BE2C (cell line): ENCODE measurements at places on chromosomes 5 and 9.

DNA sequence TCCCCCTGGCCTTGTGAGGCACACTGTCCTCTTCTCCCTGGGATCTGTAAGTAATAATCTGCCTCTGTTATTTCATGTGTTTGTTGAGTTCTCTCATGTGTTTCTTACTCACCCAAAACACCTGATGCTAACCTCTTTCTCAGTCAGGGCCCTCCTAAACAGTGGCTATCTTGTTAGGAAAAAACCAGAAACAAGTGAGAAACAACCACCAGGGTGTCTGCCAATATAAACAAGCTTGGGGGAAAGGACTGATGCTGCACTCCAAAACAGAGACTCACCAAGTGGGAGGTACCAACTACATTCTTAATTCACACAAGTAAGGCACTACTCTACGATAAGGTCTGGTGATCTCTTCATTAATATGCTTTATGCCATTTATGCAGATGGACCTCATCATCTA lies 564.4 kb downstream of the SEMA5A start:
- DNase-seq, result no peak

- DNase-seq, result no peak
These were observed 62.6 kb upstream of the SLC25A51 start for GRCh38 chr9:37966412-37967013.

DNA sequence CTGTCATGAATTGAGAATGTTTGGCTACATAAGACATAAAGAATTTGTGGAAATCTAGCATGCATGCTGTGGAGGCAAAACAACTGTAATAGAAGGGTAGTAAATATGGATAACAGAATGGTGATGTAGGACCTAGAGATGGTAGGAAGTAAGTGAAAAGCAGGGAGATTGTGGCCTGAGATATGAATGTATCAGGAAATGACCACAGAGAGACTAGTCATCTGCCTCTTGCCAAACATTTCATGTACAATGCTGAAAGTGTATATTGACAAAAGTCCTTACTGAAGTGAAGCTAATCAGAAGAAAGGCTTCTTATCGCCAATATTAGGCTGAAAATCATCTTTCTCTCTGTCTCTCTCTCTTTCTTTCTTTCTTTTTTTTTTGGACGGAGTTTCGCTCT lies 873.1 kb upstream of the CTNND2 start:
- DNase-seq, result no peak

- DNase-seq, result no peak
These were observed 35.8 kb downstream of the RGS3 start for GRCh38 chr9:113499153-113499875.

- no peak for DNase-seq
These were observed at the start of gene CCDC180 for GRCh38 chr9:97307500-97308163. TSS of gene CCDC180 (plus strand) at chr9:97307659. CDS start at chr9:97308064, 405 bp downstream.

DNA sequence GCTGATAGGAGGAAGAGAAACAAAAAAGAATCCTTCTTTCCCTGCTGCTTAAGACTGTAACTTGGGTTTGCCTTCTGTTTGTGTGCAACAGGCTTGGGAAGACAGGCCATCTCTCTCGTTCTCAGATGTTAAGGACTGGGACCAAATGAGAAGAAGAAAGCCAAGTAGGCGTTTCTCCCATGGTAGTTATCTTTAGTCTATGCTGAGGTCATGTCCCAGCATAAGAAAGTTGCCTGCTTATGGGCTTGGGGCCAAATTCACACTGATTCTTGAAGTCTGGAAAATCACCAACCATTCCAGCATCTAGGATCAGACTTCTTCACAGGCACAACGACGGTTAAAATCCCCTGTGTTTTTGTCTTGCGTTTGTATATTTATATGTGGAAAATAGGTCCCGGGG lies 44.2 kb upstream of the PALM2AKAP2 start:
- DNase-seq, result no peak

DNA sequence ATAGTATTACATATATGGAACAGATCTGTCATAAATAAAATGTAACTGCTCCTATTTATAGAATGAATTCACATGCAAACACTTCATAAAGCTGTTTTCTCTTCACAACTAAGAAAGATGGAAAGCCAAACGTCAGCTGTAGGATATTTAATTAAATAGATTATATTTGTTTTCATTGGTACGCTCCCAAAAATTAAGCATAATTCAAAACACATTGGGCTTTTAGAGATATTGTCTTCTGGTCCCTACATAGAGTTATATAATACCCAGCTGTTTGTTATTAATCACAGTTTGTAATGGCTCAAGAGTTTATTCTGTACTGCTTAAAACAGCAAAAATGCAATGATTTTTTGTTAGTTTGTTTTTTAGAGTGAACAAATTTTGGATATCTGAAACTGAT lies 61.2 kb downstream of the MRPS30 start:
- no peak for DNase-seq

DNA sequence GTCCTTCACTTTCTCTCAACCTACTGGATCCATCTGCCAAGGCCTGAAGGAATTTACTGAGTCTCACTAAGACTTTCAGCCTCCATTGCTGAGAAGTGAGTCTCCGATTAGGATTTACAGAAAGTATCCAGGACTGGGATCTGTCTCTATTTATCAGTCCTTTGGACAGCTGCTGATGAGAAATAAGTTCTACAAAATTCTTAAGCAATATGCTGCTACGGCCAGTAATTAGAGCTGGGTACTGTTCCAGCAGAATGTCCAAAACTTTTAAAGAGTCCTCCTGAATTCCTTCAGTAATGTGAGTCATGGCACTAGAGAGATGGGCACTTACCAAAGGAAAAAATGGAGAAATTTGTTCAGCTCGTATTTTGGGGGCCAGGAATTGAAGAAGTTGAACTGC lies 5.9 kb downstream of the TEX10 start:
- DNase-seq, result no peak

GRCh38 chr5:35066260-35066795 lies 18.6 kb upstream of the AGXT2 start:
- no peak for DNase-seq
